Fibroblast of skin of left biceps (primary cell): ENCODE measurements at places on chromosomes 5 and 9.

GRCh38 chr5:152813526-152813925 is 408.4 kb upstream of the NMUR2 start:
- DNase-seq, result no peak

DNA sequence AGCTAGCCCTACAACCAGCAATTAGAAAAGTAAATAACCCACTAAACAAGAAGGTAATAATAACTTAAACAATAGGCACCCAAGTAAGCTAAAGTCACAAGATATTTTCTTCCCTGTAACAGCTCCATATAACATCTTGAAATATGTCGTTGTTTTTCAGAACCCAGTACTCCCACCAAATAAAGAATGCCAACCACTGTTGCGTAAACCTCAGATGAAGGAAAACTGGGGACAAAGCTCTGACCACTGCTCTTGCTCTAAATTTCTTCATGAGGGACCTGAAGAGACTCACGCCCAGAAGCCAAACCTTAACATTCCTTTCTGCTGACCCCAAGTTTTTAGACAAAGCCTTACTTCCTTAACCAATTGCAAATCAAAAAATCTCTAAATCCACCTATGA is 267.7 kb upstream of the GAS1 start:
- no peak for DNase-seq

GRCh38 chr9:100170556-100170955 is 71.5 kb downstream of the INVS start:
- no peak for DNase-seq

DNA sequence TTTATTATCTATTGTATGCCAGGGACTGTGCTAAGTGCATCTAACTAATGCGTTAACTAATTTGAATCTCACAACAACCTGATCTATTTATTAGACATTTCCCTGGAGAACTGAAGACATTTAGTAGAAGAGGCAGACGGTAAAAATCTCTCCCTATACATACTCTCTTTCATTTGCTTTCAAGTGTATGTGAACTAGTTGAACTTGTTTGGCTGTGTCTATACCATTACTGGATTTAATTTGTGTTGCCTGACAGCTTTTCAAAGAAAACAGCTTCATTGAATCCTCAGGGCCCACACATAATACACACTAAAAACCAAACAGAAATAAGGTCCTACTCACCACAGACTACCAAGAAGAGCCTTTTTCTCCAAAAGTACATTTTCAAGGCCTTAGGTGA is 133.6 kb upstream of the NR3C1 start:
- no peak for DNase-seq

GRCh38 chr5:170750791-170751190 is 32.7 kb upstream of the GABRP start:
- DNase-seq, result no peak

GRCh38 chr9:86279839-86280238 is 2.5 kb downstream of the ISCA1 start:
- no peak for DNase-seq

- DNase-seq, result no peak
Observed at GRCh38 chr9:127785933-127786772, at the start of gene CDK9. Gene CDK9 (plus strand): TSS chr9:127786034. CDS start chr9:127786149, 115 bp downstream.

DNA sequence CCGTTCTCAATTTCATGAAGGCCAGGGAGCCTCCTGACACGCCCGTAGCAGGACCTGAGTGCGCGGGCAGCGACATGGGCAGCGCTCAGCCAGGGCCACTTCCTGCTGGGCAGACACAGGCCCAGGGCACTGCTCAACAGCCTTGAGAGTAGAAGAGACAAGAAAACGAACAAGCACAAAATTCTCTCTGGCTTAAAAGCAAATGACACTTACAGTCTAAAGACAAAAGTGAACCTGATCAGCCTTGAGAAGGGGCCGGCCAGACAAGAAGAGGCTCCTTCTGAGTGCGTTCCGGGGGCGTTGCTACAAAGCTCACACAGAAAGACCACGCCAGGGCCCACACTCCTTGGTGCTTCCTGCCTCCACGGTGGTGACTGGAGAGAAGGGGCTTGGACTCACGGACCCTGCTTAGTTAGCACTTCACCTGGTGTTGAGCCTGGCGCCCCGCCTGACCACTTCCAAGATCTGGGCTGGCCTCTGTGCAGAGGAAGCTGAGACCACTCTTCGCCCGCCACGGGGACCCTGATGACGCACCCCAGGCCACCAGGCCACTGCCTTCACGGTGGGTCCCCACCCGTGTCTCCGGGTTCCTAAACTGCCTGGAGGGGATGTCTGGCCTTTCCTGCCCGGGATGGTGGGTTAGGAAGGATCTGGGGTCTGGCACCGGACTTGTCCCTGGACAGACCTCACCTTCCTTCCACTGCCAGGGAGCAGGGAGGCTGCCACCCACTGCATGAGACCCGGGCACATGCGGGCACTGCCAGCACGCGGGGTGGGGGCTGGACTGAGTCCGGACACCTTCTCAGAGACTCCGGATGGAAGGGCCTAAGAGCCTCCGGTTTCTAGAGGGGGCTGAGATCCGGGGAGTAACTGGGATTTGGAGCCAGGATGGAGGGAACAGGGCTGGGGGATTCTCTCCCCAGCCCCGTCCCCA is 1.3 kb downstream of the SLC12A7 start:
- DNase-seq, result no peak

- no peak for DNase-seq
Observed at GRCh38 chr5:151449839-151450238, 2.4 kb downstream of the SLC36A1 start.

DNA sequence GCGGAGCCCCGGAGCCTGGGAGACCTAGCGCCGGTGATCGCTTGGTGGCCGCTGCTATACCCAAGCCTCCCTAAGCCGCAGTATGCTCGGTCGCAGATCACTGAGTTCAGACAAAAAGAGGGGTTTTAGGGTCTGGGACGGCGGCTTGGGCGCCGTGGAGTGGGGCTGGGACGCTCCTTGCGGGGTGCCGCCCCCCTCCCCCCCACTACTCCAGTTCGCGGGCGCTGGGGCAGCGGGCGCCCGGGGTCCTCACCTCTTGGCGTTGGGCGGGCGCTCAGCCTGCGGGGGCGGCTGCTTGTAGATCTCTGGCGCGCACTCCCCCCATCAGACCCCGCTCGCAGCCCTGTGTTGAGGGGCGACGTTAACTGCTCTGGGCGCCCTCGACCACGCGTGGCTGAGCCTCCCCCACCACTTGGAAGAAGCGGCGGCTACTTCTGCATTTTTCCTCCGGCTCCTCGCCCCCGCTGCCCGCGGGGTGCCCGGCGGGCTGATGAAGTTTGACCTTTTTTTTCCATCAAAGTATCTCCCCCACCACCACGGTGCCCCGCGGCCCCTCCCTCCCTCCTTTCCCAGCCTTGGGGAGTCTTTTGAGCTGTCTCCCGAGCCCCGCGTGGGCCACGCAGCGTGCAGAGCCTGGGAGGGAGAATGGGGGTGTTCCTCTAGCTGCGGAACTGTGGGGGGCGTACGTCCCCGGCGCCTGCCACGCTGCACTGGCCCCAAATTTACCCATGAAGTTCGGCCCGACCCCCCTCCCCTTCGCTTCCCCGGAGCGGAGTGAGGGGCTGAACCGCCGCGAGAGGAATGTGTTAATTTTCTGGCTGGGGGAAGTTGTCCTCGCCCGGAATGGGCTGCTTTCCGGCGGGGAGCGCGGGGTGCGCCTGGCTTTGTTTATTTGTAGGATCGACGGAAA is 1.2 kb downstream of the CXXC5 start:
- DNase-seq, result no peak

DNA sequence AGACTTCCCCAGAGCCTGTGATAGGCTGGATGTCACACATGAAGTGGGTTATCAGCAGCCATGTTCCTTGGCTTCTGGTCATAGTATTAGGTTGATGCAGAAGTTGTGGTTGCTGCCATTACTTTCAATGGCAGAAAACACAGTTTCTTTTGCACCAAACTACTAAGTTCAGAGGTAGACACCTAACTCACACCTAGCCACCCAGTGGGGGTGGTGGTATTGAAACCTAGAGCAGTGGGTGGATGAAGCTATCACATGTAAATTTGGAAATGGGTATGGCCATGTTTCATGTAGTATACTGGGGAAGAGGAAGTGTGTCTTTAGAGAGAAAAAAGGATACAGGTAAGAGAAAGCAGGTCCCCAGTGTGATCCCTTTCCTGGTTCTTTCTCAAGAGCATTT is 347.9 kb upstream of the SEMA6A start:
- no peak for DNase-seq

DNA sequence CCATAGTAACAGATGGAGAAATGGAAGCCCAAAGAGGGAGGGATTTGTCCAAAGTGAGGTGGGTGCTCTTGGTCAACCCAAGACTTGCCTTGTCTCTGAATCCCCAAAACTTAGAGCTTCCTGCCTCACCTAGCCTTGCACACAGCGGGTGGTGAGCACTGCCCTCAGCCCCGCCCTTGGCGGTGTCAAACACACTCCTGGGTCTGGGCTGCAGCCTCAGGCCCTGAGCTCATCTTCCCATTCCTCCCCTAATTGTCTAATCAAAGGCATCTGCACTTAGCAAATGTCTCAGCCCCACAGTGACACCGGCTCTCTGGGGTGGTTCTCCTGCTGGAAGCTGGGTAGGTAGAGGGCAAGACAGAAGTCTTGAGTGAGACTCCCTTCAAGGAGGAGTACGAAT is 20.9 kb downstream of the FABP6 start:
- DNase-seq, result no peak

DNA sequence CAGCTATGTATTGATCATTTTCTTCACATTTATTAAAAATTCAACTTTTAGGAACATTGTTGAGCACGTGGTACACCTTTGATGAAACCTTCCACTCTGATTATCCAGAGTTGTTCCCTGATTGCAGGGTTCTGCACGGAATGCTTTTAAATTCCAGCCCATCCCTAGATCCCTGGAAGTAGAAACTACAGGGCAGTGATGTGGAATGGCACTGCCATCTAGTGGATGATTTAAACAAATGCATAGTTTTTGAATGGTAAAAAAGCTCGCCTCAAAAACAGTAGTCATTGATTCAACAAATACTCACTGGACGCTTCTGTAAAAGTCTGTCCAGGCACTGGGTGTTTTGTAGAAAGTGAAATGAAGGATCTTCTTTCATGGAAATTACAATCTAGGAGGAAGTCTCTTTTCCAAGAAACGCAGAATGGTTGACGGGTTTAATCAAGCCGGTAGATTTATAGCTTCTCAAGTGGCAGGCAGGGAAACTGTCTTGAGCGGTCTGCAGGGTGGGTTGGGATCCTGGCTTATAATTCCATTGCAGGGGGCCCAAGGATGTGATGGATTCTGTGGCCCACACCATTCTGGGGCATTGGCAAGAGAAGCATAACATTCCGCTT is 118.4 kb downstream of the ARHGAP26 start:
- DNase-seq, result no peak

GRCh38 chr9:16370647-16371046 is 499.8 kb downstream of the BNC2 start:
- no peak for DNase-seq

DNA sequence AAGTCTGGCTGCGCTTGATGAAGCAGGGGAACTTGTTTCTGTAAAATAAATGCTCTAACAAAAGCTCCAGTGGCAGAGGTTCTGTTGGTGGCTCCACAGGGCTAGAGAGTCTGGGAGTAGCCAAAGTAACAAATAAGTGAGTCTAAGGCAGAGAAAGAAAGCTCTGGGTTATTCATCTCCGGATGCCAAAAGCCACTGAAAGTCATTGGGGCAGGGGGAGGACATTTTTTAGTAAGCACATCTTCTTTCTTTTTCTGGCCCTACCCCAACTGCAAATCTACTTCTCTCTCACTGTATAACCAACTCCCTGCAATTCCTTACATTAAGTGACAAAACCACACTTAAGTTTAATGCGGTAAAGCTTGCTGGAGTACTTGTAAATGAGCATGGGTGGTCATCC is 141.6 kb downstream of the INSYN2B start:
- no peak for DNase-seq

GRCh38 chr9:16150938-16151650 is 598.3 kb downstream of the CCDC171 start:
- no peak for DNase-seq

DNA sequence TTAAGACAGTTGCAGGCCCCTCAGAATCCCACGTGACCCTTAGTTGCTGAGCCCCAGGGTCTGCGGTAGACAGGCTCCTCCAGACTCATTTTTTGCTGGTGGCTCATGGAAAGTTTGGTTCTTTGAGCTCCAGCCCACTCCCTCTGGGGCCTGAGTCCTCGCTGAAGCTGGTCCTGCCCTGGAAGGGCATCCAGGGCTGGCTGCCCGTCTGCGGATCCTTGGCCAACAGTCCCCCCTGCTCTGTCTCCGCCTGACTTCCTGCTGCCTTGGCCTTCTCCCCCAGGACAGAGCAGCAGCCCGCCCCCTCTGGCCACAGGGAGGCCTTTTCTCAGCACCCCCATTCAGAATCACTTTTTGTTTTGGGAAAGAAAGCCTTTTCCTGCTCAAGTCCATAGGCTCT is 24.4 kb downstream of the SLC6A7 start:
- DNase-seq, result peak; percentile 18

- no peak for DNase-seq
Observed at GRCh38 chr5:57420801-57421200, 61.8 kb downstream of the ACTBL2 start.

DNA sequence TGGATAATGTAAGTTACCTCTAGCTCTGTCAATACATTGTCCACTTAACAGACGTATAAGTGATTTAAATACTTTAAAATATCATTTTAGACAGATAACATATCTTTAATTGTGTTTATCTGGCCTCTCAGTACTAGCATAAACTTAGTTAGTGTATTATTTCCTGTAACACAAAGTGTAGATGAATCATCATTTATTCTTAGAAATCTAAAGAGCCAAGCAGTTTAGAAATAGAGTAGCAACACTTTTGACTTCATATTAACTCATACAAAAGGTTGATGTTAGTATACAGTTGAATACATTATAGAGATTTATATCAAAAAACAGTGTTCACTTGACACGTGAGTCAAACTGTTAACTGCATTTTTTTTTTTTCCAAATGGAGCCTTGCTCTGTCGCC is 18.0 kb downstream of the NCBP1 start:
- no peak for DNase-seq

DNA sequence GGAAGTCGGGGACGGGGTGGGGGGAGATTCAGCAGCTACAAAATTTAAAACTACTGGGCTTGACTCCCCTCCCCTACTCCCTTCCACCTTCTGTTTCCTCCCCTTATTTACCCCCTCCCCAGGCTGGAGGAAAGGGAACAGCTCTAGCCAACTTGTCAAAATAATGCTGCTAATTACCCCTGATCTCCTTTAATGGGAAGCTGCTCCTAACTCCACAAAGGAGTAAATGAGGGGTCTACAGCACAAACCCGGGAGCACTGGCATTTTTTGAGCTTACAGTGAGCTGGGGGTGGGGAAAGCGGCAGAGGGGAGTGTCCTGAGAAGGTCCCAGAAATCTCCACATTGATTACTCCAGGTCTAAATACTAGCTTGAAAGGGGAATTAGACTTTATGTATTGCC is 3.1 kb downstream of the PTCH1 start:
- no peak for DNase-seq

- no peak for DNase-seq
Observed at GRCh38 chr5:146797658-146798057, 80.9 kb downstream of the PPP2R2B start.

GRCh38 chr5:60243713-60244112 is 350.2 kb upstream of the PDE4D start:
- DNase-seq, result no peak

- no peak for DNase-seq
Observed at GRCh38 chr5:78353520-78353919, 6.9 kb upstream of the SCAMP1 start.

- no peak for DNase-seq
Observed at GRCh38 chr9:92185096-92185495, 69.9 kb upstream of the SPTLC1 start.
